ENCODE measurements at places on chromosomes 1 and 21. TPM values are rescaled to one million over a fixed set of nuclear protein-coding genes. Genes with fewer than 3 reads are reported as not detected.

The MXRA8 gene
- 1,040 TPM for total RNA-seq

DNA sequence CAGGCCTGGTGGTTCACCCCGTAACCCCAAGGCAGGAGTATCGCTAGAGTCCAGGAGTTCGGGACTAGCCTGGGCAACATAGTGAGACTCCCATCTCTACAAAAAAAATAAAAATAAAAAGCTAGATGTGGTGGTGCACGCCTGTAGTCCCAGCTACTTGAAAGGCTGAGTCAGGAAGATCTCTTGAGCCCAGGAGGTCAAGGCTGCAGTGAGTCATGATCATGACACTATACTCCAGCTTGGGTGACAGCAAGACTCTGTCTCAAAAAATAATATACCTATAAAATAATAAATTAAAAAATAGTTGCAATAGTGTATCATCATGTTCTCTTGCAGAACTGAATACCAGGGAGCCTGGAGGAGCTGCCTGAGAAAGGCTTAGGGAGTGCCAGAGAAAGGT lies 19.9 kb upstream of the TMEM39B start:
- peak; percentile 55 for DNase-seq

DNA sequence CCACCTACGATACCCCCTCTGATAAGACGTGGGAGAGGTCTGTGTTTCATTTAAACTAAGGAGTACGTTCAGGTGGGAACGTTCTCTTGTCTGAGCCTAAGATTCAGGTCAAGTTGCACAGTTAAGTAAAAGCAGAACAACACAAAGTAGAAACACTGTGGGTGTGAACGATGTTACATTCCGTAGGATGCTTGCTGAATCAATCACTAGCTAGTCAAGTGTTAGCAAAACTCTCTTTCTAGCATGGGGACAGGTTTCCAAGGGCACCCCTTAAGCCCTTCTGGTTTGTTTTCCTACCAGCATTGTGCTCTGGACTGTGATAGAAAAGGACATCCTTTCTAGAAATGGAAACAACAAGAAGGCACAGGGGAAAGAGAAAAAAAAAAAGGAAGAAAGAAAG lies 13.3 kb downstream of the C1orf162 start:
- no peak for DNase-seq

GRCh38 chr1:95388031-95388430 lies 154.0 kb downstream of the RWDD3 start:
- no peak for DNase-seq

DNA sequence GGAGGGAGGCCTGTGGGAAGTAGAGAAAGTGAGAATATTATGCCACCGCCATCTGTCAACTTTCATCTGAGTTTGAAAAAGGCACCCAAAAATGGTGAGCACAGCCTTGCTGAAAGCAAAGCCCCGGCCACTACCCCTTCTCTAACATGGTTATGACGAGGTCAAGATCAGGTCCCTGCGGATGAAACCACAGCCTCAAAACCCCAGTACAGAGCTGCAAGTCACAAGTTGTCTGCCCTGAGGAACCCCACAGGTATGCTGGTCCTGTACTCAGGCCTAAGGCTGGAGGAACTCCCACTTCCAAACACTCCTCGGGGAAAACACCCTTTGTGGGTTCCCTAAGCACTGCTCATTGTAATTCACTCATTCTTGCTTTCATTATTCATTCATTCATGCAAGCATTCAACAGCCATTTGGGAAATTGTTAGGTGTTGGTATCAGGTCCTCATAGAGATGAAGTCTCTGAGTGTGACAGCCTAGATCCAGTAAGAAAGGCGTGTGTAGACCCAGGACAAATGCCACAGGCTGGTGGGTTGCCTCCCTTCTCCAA lies 216.6 kb upstream of the EDN2 start:
- DNase-seq, result no peak

DNA sequence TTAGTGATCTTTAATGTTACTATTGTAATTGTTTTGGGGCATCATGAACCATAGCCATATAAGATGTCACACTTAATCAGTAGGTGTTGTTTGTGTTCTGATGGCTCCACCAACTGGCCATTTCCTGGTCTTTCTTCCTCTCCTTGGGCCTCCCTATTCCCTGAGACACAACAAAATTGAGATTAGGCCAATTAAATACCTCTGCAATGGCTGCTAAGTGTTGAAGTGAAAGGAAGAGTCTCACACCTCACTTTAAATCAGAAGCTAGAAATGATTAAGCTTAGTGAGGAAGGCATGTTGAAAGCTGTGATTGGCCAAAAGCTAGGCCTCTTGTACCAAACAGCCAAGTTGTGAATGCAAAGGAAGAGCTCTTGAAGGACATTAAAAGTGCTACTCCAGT lies 30.7 kb downstream of the PPP2R5A start:
- DNase-seq, result peak; percentile 41

- no peak for DNase-seq
Observed at GRCh38 chr1:54600947-54601721, 22.2 kb downstream of the FAM151A start.

DNA sequence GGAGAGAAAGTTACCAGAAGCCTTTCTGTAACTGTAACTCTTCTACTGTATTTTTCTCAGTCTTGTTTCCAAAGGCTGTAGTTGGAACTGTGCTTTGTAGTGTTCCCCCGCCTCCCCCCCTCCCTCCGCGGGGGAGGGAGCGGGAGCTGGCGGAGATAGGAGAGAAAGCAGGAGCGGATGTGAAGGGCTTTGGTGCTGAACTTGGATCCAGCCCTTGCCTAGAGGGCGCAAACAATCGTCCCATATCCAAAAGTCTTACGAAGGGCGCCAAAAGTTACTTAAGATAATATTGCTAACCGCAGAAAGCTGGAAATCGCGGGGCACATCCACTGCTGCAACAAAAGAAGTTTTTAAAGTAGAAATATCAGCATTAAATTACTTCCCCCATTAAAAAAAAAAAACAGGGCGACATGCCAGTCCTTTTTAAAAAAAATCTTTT lies 2.4 kb upstream of the NFIA start:
- DNase-seq, result peak; percentile 83

DNA sequence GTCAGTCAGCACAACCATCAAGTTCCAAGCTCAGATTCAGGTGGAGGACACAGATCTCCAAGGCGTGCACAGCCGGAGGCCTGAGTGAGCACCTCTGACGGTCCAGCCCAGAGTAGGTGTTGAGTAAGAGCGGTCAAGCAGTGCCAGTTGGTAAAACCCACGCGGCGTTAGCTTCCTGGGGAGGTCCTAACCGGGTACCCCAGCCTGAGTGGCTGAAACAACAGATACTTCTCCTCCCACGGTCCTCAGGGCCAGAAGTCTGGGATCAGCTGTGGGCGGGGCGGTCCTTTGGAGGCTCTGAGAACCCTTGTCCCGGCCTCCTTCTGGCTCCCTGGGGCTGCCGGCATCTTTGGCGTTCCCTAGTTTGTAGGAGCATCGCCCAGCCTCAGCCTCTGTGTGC lies 94.4 kb downstream of the PRDM16 start:
- no peak for DNase-seq

DNA sequence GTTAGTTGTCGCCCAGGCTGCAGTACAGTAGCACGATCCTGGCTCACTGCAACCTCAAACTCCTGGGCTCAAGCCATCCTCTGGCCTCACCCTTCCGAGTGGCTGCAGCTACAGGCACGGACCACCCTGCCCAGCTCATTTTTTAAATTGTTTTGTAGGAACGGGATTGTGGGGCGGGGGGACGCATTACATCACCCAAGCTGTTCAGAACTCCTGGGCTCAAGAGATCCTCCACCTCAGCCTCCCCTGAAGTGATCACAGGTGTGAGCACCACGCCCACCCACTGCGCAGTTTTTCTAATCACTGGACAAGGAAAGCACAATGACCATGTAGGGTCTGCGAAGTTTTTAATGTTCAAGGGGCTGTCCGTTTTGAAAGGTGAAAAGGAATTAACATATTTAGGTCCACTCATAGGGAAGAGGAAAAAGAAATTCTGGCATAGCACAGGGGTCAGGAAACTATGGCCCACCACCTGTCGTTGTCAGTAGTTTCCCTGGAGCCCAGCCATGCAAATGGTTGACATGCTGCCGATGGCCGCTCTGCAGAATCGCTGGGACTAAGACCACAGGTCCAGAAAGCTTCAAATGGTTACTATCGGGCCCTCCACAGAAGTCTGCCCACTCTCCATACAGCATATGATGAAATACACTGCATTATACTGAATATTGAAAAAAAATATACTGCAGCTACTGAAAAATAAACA lies 26.0 kb downstream of the SETD4 start:
- DNase-seq, result no peak

DNA sequence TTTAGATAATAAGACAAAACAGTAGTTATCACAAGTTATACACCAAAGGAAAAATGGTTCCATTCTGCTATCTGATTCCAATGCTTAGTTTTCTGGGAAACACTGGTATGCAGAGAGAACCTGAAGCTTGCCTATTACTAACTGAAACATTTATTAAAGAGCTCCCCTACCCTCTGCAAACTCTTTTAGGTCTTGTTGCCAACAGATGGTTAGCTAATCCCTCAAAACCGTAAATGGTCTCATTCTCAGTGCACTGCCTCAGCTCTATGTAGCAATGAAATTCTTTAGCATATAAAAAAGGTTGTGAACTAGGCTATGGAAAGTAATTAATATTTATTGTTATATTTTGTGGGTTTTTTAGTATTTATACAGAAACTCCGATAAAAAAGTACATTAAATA lies 20.4 kb downstream of the C21orf91 start:
- DNase-seq, result no peak

DNA sequence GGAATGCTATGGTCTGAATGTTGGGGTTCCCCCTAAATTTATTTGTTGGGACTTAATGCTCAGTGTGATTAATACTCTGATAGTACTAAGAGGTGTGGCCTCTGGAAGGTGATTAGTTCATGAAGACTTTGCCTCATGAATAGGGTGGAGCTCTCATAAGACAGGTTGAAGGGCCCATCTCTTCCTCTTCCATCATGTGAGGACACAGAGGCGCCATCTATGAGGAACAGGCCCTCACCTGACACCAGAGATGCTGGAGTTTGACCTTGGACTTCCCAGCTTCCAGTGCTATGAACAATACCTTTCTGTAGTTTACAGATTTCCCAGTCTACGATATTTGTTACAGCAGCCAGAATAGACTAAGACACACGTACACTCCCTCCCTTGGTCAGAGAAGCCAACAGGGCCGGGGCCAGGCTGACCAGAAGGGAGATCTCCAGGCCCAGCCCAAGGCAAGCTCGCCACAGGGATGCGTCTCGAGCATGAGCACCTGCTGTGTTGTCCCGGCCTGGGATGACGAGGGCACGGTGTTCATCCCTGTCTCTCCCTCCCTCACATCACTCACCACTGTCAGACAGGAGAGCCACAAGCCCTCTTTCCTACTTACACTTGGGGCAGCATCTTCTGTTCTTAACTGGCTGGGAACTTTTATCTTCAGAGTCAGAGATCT lies 4.7 kb upstream of the ABCG1 start:
- DNase-seq, result no peak

DNA sequence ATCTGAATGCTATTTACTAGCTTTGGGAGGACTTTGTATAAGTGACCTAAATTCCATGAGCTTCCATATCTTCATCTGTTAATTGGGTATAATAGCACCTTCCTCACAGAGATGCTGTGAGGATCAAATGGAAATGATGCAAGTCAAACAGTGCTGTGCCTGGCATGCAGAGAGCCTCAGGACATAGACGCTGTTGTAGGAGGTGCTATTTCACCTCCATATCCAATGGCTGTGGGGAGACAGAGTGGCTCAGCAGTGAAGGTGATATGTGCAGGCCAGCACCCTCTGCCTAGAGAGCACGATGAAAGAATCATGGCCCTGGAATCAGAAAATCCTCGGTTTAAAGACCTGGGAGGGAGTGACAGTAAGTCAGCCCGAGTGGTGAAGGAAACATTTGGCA lies 16.0 kb upstream of the C1orf21 start:
- DNase-seq, result no peak
